CD4-positive, alpha-beta T cell treated with Interferon gamma for 1 hour (primary cell): ENCODE measurements at places on chromosomes 3 and 15.

DNA sequence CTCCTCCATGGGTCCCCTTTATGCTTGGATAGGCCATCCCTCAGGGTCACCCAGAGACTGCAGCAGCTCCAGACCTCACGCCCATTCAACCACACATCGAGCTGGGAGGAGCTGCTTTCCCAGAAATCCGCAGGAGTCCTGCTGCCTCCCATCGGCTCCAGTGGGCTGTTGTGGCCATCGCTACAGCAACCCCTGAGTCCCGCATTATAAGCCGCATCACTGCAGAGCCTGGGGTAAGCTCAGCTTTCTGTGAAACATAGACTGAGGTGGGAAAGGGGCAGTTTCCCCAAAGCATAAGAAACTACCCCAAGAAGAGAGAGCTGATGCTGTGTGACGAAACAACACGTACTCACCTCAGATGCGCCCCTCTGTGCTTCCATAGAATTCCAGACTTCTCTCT, 35.7 kb downstream of the MRPL46 start:
- no peak for DNase-seq

GRCh38 chr3:42148982-42149432, 57.9 kb downstream of the TRAK1 start:
- DNase-seq, result no peak

DNA sequence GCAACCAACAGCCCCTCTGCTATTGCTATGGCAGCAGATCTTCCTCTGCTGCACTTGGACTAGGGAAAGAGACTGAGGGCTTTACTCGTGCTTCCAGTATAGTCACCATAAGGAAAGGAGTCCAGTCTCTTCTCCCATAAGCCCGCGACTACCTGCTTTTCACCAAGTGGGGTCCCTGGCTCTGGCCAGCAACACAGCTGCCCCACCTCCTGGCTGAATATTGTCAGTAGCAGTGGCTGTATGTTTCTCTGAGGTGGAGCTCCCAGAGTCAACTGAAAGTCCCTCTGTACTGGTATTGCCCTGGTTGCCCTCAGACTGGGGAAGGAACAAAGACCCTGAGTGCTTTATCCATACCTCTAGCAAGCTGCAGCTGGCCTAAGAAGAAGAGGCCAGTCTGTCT, 719.6 kb downstream of the SQOR start:
- DNase-seq, result no peak

DNA sequence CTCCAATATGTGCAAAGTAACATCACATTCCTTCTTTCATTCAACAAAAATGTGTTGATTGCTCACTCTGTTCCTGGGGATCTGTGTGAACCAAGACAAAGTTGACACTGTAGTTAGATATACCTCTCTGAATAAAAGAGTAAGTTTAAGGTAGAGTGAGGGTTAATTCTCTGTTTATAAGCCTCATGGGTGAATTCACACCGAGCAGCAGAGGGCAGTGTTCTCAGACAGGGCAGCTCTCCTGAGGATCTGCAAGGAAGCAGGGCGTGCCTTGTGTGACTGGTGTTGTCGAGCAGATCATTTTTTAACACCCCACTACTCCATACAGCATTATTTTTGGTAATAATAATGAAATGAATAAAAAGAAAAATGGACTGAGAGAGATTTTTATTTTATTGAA, 34.4 kb downstream of the PAQR9 start:
- DNase-seq, result no peak

DNA sequence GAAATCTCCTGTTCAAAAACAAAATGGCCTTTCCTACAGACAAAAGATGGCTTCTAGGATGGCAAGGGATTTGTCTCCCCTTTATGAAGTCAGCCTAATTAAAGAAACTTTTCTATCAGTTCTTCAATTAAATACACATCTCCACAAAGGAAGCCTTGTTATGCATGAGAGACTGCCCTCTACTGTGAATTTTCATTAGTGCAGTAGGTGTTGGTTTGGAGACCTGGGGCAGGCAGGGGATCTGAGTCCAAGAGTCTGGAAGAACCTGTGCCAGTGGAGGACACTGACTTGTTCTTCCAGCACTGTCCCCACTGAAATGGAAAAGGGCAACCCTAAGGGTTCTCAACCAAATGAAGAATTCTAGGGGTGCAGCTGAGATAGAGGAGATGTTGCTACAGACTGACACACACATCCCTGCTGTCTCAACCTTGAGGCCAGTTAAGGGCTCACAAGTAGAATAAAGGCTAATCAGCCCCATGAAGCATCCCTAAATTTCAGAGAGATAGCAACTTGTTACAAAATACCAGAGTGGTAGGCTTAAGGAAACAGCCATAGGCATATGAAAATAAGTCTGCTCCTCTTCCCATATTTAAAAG, 174.0 kb upstream of the PRICKLE2 start:
- no peak for DNase-seq

DNA sequence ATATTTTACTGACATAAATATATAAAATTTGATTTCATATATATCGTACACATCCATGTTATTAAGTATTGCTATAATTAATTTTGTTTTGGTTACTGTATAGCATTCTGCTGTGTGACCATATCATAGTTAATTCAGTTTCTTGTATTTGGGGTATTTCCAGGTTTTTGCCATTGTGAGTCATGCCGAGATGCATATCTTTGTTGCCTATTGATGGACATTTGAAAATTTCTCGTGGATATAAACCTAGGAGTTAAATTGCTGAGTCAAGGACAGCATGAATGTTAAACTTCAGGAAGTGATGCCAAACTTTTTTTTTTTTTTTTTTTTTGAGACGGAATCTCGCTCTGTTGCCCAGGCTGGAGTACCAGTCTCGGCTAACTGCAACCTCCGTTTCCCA, 33.7 kb upstream of the GPR171 start:
- no peak for DNase-seq

- no peak for DNase-seq
These were observed 56.6 kb upstream of the CSTA start for GRCh38 chr3:122268257-122269024.

GRCh38 chr3:194536871-194537637, 50.3 kb upstream of the ATP13A3 start:
- no peak for DNase-seq
